Activated CD4-positive, alpha-beta T cell treated with anti-CD3 and anti-CD28 coated beads, Interleukin-10, Interleukin-2, amounts not matched to agents 100 ng/mL and 50 ng/mL, durations not matched to agents 16 hours and 8 hours (primary cell): ENCODE measurements at places on chromosomes 4 and X.
A peak's percentile ranks its signal among the peaks of the same experiment; 100 is the strongest.

GRCh38 chr4:172725581-172725980 is 443.0 kb upstream of the GALNT7 start:
- no peak for DNase-seq

GRCh38 chr4:168163106-168163505 is 70.8 kb downstream of the ANXA10 start:
- no peak for DNase-seq

DNA sequence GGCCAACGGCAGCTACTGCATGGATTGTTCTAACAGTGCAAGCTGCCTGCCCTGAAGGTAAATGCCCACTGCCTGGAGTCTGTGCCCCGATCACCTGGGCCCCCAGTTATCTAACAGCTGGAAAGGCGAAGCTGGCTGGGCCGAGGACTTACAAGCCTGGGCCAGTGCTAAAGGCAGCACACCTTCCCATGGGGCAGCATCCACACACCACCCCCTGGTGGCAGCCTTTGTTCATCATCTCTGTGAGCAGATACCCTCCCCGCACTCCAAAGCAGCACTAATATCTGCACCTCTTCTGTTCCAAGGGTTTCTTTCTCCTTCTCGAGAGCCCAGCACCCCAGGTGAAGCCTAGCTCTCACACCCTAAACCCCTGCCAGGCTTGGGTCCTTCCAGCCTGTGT is 7.6 kb downstream of the SLC2A9 start:
- DNase-seq, result peak; percentile 65

DNA sequence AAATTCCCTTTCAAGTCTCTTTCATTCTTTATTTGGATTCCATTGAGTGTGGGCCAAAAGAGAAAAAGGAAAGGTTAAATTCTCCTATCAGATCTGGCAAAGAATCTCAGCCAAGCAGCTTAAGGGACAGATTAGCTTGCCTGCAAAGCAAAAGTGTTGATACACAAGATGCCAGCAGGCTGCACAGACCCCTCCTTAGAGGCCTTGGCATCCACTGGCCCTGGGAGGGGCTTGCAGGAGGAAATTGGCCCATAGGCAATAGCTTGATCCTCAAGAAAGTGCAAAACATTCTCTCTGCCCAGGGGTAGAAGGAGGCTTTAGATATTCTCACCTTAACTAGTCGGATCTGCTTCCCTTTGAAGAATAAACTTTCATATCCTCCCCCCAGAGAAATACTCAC is 300.4 kb upstream of the CPEB2 start:
- no peak for DNase-seq

DNA sequence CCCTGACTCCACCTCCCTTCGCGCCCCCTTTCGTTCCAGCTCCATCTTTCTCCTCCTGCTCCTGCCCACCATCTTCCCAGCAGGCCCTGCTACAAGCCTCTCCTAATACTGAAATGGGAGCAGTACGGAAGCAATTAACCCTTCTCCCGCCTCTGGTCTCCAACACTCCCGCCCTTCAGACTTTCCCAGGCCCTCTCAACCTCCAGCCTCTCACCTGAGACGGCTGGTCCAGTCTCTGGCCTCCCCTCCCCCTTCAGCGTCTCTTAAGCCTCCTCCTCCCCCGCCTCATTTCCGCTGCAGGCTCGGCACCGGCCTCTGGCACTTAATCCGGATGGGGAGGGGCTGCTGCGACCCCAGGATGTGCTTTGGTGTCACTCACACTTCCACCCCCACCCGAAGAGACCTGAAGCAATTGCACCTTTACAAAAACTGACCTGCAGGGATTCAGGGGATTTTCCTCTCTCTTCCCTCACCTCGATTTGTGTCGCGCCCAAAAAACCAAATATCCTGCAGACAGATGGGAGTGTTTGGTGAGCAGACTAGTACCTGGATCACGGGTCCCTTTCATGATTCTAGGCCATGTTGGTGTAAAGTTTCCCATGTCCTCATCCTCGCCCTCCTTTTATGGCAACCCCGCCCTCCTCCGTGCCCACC is 657 bp downstream of the TCEAL8 start:
- DNase-seq, result peak; percentile 66

- DNase-seq, result peak; percentile 9
Measured at GRCh38 chrX:34638116-34638515, 19.0 kb downstream of the TMEM47 start.

- no peak for DNase-seq
Measured at GRCh38 chrX:29788991-29789699, 426.2 kb upstream of the MAGEB2 start.

DNA sequence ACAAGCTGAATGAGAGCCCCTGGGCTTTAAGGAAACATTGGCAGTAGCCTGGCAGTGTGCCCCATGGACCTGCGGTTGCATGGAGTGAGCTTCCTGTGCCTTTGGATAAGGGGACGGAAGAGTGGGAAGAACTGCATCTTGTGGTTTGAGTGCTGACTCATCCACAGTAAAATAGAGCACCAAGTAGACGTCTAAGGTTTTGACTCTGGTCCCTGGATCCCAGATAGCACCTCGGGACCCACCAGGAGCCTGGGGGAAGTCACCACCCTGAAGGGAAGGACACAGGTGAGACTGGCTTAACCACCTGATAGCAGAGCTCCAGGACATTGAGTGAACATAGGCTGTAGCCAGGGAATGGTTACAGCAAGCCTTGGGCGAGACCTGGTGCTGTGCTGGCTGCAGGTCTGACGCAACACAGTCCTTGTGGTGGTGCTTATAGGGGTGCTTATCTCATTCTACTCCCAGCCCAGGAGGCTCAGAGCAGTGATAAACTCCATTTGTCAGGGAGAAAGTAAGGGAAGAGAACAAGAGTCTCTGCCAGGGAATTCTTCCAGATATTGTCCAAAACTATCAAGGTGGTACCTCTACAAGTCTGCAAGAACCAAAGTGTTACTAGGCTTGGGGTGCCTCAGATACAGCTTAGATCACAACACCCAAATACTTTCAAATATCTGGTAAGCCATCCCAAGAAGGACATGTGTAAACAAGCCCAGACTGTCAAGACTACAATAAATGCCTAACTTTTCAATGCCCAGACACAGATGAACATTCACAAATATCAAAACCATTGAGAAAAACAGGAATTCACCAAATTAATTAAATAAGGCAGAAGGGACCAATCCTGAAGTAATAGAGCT is 123.6 kb upstream of the TET2 start:
- DNase-seq, result no peak

DNA sequence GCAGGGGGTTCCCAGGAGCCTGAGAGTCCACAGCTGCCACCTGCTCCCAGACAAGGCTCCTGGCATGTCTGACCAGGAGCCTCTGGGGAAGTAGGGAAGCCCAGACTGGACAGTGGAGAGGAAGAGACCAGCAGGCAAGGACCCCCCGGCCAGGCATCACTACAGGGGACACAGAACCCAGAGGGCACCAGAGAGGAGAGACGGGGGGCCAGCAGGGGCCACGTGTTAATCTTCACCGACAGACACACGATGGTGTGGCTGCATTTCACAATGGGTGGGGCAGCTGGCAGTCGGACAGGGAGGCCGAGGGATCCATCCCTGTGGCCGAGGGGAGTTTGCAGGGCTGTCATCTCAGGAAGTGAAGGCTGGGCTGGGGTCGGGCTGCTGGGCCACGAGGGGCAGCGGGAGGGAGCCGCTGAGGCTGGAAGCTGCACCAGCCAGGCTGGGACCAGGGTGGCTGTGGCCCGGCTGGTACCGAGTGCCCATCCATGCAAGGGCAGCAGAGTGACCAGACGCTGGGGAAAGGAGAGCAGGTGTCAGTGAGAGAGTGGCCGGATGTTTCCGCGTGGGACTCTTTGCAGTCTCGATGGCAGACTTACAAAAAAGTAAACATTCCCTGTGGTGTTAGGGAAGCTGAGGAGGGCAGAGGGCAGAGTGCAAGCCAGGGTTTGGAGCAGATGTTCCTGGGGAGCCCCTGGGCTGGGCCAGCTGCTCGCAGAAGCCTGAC is 4.7 kb downstream of the PDE6B start:
- DNase-seq, result no peak

- DNase-seq, result no peak
Measured at GRCh38 chr4:142155347-142155746, 519.0 kb downstream of the IL15 start.

GRCh38 chr4:172951679-172952451 is 216.7 kb upstream of the GALNT7 start:
- no peak for DNase-seq

- DNase-seq, result no peak
Measured at GRCh38 chrX:48001260-48001659, 2.5 kb downstream of the ZNF182 start.

DNA sequence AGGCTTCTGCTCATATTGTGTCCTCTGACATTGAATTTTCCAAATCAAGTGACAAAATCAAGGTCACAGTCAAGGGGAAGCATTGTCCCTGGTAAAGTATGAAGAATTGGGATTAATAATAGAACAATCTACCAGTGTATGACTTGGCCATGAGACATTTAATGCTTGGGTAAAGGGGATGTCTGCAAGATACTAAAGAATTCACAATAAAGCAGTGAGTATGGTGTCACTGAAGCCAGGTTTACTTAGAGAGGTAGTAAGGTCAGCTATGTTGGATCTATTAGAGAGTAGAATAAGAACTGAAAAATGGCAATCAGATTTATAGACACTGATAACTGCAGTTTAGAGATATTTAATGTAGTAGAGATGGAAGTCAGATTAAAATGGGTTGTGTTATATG is 349.2 kb downstream of the BMPR1B start:
- DNase-seq, result no peak

- DNase-seq, result no peak
Measured at GRCh38 chrX:153450114-153450948, 4.5 kb upstream of the TREX2 start.

DNA sequence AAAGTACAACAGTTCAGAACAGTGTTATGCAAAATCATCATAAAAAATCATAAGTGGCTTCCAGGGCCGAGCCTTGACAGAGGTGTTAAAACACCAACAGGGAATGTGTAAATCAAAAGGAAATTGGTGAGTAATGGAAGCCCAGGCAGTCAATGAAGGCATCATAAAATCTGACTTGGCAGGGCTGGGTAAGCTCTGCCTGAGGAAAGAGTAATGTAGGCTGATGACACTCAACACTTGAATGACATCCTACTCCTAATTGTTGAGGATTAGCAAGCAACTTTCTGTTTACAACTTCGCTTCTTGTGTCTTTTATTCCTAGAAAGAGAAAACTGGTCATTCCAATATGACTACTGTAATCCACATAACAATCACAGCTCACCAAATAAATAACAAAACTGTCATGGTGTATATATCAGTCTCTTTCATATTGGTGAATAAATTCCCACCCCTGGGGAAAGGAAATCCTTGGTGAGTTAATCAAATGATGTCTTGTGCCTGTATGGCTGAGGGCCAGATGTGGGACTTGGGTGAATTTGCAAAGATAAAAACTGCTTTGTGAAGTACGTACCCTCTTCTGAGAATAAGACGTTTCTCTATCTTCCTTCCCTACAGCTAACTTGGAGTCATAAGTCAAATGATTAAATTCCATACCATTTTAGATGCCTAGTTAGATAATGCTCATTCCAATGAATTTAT is 196.8 kb downstream of the DCHS2 start:
- DNase-seq, result no peak

DNA sequence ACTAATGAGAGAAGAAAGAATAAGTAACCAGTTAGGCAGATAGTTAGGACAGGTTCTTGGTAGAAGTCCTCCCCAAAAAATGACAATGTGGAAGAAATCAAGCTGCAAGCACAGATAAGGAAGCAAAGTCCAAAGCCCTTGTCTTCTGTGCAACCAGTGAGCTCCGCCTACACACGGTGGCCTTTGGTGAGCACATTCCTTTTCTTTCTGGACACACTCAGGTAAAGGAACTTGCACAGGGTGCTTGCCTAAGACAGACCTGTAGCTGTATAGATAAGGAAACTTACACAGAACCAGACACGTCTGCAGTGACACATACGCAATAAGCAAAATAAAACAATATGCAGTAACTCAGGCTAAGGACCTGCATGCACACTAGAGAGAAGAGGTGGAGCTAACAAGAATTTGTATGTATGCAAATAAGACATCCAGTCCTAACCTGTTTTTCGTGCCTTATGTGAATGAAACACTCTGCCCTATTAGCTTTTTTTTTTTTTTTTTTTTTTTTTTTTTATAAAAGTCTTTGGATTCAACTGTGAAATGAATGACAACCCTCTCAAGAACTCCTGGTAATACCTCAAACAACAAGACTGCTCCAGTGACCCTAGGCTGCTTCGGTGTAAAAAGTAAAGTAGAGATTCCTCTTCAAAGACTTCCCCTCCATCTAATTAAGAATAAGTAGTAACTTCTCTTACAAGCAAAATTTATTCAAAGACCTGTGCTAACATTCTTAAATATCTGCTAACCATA is 48.8 kb downstream of the UGT2B10 start:
- DNase-seq, result no peak

GRCh38 chr4:93433840-93434239 is 394.7 kb upstream of the ATOH1 start:
- DNase-seq, result no peak

DNA sequence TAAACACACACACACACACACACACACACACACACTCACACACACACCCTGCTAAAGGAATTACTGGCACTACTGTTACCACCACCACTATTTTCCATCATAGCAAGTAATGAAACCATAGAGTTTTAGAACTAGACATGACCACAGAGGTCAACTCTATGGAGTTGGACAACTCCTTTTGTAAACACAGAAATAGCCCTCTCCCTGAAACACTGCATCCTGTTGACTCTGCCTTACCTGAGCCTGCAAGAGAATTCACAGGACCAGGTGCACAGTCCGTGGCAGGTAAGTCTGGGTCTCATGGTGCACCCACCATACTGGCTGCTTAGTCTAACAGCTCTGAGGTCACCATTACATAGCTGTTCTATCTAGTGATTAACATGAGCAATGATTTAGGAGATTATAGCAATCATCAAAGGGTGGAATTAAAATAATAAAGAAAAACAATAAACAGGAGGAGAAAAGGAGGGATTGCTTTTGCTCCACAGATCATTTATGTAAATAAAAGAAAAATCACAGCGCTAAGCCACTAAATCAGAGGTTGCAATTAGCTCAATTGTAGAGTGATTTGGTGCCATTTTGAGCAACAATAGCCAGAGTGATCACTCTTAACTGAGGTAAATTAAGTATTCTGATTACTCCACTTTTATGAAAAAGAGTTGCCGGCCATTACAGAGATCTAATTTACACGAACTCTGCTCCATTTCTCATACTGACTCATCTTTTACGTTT is 340.0 kb upstream of the RASGEF1B start:
- no peak for DNase-seq

DNA sequence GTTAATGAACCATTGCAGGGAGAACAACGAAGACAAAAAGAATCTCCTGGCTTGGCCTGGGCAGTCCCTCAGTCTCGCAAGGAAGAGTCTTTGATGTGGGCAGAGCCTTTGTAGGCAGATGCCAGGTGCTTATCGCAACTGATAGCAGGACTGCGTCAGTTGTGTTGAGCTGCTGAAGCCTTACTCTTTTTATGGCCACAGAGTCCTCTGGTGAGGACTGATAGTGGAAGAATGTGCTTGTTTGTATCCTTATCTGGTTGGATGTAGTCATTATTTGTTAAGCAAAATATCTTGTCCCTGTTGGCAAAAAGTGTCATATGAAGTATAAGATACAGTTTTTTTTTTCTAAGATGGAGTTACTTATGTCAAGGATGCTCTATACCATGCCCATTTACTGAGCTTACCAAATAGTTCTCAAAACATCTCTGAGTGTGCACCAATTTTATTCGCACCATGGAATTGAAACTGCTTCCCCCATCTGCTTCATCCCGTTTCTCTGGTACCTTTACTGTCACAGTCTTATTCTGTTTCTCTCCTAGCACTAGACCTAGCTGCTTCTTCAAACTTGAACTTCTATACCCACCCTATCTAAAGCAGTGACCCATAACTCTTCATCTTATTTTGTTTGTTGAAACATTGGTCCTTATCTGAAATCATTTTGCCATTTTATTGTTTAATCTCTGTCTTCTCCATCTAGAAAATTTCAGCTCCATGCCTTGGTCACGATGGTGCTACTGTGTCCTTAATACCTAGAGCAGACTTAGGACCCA is 47.0 kb upstream of the SPRY1 start:
- no peak for DNase-seq
